ENCODE measurements at places on chromosomes 16 and 17. TPM values are rescaled to one million over a fixed set of nuclear protein-coding genes. Genes with fewer than 3 reads are reported as not detected.

DNA sequence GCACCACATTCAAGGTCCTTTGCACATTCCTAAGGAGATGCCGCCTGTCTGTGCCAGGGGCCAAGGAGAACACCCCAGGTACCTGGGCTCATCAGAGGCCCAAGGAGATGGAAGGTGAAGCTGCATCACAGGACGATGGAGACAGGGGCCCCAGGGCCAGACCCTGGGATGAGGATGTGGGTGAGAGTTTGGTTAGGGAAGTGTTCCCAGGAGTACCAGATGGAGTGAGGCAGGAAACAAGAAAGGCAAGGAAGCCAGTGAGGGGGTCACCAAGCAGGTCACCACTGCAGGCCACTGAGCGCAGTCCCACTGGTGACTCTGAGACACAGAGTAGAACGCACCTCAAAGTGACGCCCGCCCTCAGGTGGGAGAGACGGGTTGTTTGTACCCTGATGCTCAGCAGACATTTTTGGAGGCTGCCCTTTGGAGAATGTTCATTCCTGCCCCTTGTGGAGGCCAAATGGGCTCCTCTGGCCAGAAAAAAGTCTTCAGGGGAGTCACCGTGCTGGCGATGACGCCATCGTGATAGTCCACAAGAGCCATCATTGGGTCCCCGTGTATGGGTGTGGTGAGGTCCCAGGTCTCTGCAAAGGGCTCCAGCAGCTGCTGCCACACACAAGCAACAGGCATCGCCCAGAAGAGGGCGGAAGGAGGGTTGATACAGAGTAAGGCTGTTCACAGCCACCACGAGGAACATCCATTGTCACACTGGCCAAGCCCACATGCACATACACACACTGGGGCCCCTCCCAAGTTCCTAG, 57.5 kb downstream of the BEAN1 start:
- no peak for DNase-seq

DNA sequence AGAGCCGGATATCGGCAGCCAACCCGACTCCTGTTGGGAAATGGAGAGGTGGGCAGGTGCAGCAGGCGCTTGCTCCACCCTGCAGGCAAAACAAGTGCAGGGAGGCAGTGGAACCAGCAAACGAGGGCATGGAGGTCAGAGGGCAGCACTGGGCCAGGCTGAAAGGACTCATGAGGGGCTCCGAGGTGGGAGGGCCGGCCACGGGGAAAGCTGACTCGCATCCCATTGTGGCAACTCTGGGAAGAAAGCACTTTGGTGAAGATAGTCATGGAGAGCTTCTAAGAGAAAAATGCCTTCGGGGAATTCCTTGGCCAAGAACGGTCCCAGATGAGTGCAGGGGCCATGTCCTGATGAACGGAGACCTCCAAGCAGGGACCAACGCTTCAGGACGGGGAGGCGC, 4.4 kb downstream of the CYBC1 start:
- no peak for DNase-seq

DNA sequence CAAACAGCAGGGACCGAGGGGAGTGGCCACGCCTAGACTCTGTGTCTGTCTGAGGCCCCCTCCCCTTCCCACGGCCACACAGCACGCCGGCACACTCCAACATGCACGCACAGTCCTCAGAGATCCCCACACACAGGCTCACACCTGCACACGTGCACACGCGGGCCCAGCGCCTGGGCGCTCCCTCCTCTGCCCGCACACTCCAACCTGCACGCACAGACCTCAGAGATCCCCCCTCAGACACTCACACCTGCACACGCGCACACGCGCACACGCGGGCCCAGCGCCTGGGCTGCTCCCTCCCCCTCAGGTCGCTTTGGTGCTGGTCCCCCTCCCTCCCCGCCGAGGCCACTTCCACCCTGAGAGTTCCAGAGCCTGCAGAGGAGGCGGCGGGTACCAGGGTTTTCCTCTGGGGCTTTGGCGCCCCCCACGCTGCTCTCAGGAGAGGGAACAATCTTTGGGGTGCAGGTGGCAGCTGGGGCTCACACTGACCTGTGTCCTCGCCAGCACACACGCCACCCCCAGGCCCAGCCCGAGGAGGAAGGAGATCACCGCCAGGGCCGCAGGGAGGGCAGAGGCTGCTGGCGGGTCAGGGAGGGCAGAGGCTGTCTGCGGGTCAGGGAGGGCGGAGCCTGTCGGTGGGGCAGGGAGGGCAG, 1.6 kb downstream of the CD7 start:
- DNase-seq, result no peak

- no peak for DNase-seq
Observed at GRCh38 chr17:77694391-77695363, 263.8 kb upstream of the TNRC6C start.

Gene PIK3R5
- total RNA-seq, result not detected

Gene SNAI3
- 0.58 TPM for total RNA-seq

All from epithelial cell of proximal tubule (primary cell).